ENCODE measurements at places on chromosomes 2 and 18. TPM values are rescaled to one million over a fixed set of nuclear protein-coding genes. Genes with fewer than 3 reads are reported as not detected.

TAF4B gene
- total RNA-seq = 7.5 TPM

LOXL3 gene
- total RNA-seq = 0.42 TPM

NETO1 gene
- not detected for total RNA-seq

RFX8 gene
- total RNA-seq = 2.2 TPM
